Effector CD8-positive, alpha-beta T cell (primary cell): ENCODE measurements at places on chromosomes 5 and 9.

DNA sequence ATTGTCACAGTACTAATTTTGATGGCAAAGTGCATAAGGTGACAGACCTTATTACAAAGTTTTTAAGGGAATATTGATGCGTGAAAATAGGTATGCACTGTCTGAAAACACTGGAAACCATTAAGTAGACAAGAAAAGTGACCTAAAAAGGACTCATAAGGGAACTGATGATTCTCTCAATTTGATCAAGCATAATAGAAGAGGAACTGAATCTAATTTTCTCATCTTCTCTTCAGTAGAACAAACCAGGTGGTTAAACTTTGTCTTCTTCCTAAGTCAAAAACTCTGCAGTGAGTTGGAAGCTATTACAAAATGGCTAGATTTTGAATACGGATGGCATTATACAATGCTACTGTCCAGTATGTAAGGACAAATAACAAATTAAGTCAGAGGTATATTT lies 53.4 kb downstream of the RNF145 start:
- DNase-seq: no peak

GRCh38 chr5:169583101-169583423 lies 511 bp upstream of the SPDL1 start:
- no peak for DNase-seq

DNA sequence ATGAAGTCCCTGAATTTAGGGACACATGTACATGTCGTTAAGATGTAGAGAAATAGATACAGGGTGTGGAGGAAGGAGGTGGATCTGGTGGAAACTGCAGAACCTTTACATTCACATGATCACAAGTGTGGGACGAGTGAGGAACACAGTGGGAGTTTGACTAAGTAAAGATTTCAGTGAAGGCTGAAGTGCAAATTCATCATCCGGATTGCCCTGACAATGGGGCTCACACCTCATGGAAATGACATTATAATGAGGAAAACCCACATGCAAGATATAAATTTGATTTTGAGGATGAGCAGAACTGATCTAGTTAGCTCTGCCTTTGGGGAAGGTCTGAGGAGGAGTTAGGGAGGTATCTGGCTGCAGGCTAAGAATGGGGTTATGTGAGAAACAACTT lies 173.9 kb downstream of the FSTL4 start:
- no peak for DNase-seq

DNA sequence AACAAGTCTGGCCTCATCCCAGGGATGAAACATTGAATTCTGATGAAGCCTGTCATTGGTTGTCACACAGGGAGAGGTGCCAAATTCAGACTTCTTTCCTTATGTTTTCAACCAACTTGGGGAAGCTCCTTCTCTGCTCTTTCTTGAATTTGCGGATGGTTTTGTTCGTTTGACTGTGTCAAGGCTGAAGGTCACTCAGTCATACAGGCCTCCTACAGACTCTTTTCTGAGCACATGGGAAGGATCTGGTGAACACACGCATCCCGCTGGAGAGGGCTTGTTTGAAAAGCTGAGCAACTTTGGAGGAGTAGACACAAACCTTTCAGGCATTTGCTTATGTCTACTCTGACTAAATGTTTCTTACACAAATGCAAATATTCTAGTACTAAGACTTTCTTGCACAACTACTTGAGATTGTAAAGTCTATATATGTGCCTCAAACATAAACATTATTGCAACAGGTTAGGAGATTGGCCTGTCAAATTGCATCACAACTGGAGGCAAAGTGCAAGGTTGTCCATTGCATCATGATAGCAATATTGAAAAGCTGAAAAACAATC lies 151.5 kb upstream of the NR3C1 start:
- no peak for DNase-seq

- DNase-seq: no peak
Observed at GRCh38 chr9:71183251-71183650, 61.8 kb upstream of the TRPM3 start.

DNA sequence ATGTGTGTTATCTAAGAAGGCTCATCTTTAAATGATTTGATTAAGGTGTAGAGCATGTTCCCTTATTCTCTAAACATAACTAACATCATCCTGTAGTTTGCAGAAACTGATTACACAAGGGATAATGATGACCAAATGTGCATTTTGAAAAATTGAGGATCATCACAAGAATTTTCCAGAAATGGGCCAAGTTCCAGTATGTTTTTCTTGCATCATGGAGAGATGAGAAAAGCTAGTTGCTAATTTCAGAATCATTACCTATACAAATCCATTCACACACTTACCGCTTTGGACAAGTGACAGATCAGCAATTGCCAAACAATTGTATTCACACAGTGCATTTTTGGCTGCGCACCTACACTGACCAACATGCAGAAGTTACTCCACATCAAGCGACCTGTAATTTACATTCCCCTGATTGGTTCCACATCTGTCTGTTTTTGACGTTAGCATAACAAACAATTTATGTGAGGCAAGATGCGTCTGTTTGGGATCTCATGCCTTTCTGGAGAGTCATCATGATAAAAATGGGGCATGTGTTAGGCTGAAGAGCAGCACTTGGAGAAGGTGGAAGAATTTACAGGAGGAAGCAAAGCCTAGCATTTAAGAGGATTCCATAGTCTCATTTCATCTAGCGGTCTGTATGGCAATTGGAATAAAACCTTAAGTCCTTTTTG lies 2.8 kb upstream of the BNC2 start:
- DNase-seq: no peak

DNA sequence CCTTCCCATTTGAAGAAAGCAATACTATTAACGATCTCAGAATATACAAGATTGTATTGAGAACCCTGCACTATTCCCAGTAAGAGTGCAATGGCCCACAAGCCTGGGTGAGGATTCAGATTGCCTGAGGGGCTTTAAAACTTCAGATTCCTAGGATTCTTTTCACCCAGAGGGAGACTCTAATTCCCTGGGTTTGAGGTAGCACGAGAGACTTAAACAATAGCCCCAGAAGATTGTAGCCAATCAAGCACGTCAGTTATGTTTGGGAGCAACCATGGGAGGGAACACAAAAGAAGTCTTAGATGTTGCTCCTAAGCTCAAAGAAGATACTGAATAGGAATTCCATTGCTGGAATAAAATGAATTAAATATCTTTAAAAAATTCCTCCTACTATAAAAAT lies 17.9 kb downstream of the MRPS27 start:
- no peak for DNase-seq

GRCh38 chr9:15524845-15525455 lies 14.2 kb upstream of the PSIP1 start:
- no peak for DNase-seq

GRCh38 chr5:74948031-74948546 lies 81.9 kb upstream of the FAM169A start:
- DNase-seq: no peak
